Calu3 (cell line): ENCODE measurements at places on chromosomes 2 and 18.

DNA sequence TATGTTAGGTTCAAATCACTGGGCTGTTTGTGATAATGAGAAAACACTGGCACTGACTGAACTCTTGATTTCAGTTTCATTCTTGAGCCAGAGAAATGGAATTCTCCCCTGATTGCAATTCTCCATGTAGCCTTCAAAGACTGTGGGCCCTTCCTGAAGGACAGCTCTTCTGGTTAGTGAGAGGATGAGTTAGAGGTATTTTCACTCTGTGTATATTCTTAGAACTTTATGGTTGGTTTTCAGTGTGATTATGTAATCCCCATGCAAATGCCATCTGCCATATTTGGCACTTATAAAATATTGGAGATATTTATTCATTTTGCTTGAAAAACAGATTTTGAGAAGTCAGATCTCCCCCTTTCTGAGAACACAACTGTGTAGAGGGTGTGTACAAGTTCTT lies 323.7 kb downstream of the SLC4A3 start:
- no peak for DNase-seq

DNA sequence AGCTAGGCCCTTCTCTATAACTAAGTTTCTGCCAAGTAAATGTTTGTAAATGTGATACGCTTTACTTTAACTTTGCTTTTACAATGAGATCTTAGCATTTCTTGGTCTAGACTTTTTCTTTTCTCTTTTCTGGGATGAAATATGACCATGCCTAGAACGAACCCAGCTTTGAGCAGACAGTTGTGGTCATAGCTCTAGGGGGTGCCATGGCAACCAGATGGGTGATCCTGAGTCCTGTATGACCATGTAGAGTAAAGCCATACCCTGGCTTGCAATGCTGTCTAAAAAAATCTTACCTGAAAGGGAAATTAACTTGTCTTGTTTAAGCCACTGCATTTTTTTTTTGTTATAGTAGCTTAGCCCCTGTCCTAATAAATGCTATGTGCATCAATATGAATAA lies 956.3 kb downstream of the SLC4A3 start:
- DNase-seq, result no peak

DNA sequence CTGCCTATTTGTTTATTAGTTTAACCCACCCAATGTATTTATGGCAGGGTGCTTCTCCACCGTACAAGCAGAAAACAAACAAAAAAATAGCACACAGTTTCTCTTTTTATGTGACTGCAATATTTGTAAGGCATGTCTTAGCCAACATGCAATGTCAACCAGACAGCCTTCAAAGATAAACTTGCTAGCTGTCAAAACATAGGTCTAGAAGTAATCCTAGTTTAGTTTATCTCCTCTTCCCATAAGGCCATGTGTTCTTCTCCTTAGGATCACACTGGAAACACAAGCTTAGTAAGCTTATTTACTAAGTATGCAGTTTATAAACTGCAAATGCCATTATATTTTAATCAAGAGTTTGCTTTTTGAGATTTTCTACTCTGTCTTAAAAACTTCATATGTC lies 75.6 kb downstream of the LDAH start:
- DNase-seq, result no peak

GRCh38 chr2:69918401-69918800 lies 3.5 kb downstream of the MXD1 start:
- DNase-seq, result no peak

GRCh38 chr2:111938392-111938791 lies 40.0 kb downstream of the MERTK start:
- no peak for DNase-seq

- peak; percentile 87 for DNase-seq
These were observed 57.1 kb downstream of the ZFP36L2 start for GRCh38 chr2:43169099-43169945.

DNA sequence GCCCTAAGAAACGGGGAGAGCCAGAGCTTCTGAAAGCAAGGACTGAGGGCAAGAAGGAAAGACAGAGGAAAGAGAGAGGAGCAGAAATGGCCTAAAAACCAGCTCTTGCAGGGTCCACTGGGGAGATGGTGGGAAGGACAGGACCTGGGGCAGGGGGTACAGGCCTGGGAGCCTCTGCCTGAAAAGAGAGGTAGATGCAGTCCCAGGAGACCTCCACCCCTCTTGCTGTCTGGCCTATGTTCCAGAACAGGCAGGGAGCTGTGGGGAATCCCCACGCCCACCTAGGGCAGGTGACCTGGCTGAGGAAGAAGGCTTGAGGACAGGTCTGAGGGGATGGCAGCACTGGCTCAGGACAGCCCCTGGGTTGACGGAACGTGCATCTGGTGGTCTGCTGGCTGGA lies 4.6 kb downstream of the CAPN13 start:
- DNase-seq, result no peak

DNA sequence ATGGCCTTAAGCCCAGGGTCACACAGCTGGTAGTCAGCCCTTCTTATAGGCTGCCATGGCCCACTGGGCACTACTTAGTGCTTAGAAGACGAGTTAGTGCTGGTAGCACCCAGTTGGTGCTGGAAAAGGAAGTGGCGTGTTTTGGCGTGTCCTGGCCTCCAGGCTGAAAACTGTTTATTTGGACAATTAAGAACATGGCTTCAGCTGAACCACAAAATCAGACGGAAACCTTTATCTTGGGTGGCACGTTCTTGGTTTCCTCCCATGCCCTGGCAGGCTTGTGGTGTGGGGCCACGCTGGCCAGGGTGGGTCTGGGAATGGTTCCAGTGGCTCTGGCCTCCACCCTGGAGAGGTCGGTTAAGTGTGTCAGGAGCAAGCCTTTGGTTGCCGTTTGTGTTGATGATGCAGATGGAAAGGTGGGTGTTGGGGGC lies 141.5 kb upstream of the HAAO start:
- no peak for DNase-seq

GRCh38 chr18:5604778-5605177 lies 61.0 kb upstream of the EPB41L3 start:
- DNase-seq, result no peak

DNA sequence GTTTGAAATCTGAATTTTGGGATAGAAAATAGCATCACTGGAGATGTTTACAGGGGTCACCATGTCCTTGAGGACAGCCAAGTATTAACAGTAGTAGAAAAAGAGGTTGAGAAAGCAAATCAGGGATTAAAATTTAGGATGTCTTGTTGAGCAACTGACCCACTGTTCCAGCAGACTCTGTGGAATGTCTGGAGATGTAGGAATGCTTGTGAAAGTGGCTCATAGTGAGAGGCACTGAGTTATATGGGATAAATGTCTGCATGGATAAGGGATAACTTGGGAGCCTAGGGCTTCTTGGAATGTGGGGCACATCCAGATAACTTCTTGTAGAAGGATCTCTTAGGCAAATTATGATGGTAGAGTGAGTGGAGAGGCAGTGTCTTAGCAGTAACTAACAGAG lies 495.0 kb downstream of the TMX3 start:
- DNase-seq, result no peak

DNA sequence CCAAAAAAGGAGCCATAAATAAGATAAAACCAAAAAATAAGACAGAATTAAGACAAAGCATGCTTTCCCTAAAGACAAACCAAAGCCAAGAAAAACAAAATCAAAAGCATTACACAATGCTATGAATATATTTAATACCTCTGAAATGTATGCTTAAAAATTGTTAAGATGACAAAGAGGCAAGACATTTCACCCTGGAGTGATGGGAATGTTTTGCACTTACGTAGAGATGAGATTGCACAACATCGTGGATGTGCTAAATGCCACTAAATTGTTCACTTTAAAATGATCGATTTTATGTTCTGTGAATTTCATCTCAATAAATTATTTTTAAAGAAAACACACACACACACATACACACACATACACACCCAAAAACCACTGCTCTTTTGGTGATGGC lies 386.6 kb upstream of the KLHL29 start:
- no peak for DNase-seq

DNA sequence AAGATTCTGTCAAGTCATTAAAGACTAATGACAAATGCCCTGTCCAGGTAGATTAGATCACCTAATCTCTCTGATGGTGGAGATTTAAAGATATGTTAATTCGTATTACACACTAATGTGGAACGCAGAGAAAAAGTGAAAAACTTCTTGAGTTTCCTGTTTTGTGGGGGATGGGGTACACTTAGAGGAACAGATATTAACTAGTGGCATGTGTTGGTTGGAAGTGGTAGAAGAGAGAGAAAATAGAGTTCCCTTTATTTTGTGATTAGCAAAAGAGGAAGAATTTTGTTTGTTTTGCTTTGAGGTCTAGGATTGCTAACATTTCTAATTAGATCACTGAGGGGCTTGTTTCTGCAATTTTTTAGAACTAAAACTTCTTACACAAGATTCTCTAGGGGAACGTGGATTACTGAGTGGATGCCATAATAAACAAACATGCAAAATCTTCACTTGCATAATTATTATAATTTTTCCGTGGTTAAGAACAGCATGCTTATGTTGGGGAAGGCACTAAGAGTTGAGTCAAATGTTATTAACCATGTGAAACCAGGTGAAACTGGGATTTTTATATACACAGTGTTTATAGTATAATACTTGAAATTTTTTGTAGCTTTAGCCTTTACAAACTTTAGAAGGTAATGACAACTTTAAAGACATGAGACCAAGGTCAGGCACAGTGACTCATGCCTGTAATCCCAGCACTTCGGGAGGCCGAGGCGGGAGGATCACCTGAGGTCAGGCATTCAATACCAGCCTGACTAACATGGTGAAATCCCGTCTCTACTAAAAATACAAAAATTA lies 97.4 kb upstream of the STK17B start:
- peak; percentile 43 for DNase-seq

DNA sequence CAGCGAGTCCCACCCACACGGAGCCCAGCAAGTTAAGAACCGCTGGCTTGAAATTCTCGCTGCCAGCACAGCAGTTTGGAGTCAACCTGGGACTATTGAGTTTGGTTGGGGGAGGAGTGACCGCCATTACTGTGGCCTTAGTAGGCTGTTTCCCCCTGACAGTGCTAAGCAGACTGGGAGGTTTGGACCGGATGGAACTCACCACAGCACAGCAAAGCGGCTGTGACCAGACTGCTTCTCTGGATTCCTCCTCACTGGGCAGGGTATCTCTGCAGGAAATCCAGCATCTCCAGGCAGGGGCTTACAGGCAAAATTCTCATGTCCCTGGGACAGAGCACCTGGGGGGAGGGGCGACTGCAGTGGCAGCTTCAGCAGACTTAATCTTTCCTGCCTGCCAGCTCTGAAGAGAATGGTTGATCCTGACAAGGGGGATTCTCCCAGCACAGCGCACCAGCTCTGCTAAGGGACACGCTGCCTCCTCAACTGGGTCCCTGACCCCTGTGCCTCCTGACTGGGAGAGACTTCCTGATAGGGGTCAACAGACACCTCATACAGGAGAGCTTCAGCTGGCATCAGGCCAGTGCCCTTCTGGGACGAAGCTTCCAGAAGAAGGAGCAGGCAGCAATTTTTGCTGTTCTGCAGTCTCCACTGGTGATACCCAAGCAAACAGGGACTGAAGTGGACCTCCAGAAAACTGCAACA lies 425.4 kb downstream of the NYAP2 start:
- DNase-seq, result no peak

GRCh38 chr2:85790499-85791188 lies 36.9 kb downstream of the ATOH8 start:
- DNase-seq, result no peak

DNA sequence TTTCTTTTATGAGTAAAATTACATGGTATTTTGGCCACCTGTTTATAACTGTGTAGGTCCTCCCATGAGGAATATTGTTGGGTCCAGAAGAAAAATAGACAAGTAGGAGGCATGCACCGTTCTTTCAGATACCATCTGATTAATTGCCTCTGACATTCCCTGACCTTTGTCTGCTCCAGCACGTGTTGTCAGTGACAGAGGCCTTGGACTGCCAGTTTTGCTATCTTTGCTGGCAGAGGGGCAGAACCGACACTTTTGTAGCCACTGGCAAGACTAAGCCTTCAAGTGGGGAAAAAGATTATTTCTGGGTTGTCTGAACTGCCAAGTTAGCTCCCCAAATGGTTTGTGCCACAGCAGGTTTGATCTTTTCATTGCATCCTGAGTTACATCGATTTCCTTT lies 276.9 kb downstream of the CAMKMT start:
- DNase-seq, result no peak

DNA sequence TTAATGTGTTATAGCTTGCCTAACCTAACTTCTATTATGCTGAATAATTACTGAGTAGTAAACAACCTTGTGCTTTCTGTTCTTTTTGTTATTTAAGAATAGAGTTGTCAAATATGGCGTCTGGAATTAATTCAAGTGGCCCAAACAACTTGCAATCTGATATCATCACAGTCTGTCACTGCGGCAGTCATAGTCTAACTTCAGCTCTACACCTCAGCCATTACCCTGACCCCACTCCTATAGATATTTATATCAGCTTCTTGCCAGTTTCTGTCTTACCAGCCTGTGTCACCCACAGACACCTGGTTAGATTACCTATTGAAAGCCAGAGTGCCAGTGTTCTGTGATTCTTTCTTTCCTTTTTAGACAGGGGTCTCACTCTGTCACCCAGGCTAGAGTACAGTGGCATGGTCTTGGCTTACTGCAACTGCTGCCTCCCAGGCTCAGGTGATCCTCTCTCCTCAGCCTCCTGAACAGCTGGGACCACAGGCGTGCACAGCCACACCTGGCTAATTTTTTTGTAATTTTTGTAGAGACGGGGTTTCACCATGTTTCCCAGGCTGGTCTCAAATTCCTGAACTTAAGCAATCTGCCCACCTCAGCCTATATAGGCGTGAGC lies 14.1 kb upstream of the KLHL41 start:
- no peak for DNase-seq

DNA sequence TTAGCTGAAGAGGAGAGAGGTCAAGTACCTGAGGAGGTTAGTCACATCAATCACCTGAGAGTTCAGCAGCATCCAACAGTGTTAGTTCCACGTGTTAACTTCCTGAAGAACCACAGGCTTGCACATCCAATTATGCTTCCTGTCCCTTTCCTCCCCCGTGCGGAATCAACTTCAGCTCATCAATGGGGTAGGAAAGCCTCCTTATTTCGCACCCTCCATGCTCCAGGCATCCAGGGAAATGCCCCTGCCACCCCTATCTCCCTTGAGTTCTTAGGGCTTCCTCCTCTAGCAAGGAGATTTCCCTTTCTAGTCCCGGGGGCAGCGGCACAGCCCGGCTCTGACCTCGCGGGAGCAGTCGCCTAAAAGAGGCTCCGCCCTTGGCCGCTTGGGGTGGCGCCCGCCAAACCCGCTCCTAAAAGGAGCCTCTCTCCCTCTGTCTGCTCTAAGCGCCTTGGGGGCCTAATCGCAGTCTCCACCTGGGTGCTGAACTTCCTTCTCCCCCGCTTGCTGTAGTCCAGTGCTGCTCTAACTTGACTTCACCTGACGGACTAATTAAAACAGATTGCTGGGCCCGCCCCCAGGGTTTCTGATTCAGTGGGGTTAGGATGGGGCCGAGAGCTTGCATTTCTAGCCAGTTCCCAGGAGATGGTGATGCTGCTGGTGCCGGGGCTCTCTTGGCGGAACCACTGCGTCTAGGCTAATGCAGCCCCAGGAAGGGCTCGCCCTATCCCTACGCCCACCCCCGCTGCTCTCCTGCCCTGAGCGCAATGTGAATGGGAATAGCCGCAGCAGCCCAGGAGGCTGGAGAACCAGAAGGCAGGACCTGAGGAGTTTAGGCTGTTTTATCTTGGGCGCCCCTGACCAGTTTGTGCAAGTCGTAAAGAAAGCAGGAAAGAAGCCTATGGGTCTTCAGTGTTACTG lies 3.4 kb upstream of the TET3 start:
- DNase-seq, result peak; percentile 70

- no peak for DNase-seq
These were observed 37.8 kb downstream of the KCTD18 start for GRCh38 chr2:200471928-200472645.

- DNase-seq, result no peak
These were observed 23.7 kb downstream of the CUL3 start for GRCh38 chr2:224561234-224562005.
